ENCODE measurements at places on chromosomes 3 and 15.

- no peak for DNase-seq
Measured at GRCh38 chr3:169583269-169583668, 80.2 kb downstream of the MECOM start.

DNA sequence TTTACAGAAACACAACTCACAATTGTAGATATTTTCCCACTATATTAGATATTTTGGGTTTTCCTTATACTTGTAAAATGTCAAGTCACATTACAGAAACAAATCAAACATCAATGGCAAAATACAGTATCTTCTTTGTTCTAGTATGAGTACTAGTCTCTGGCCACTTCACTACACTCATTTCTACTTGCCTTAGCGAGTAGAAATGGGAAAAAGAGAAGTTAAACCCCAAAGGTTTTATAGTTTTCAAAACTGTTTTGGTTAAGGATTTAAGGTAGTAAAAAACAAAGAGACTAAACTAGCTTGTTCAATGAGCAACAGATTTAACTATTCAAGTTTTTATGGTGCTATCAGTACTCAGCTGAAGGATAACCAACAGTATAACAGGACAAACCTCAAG is 81.7 kb downstream of the BTD start:
- no peak for DNase-seq

DNA sequence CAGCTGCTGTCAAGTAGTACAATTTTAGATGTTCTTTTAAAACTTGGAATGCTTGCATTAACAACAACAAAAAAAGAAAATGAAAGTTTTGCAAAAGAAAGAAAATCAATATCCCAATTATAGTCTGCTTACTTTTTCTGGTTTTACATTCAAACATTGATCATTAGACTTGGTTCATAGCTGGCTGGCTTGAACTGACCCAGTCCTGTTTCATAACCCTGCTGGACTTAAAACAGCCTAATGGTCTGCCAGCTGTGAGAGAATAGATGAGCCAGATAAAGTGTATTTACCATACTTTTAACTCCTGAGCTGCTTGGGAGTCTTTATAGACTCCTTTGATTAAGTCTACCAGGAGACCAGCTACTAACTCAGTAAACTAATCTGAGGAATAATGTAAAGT is 59.2 kb downstream of the PIAS1 start:
- DNase-seq, result peak; percentile 33

GRCh38 chr3:137764563-137765309 is 621 bp downstream of the SOX14 start:
- DNase-seq, result no peak

DNA sequence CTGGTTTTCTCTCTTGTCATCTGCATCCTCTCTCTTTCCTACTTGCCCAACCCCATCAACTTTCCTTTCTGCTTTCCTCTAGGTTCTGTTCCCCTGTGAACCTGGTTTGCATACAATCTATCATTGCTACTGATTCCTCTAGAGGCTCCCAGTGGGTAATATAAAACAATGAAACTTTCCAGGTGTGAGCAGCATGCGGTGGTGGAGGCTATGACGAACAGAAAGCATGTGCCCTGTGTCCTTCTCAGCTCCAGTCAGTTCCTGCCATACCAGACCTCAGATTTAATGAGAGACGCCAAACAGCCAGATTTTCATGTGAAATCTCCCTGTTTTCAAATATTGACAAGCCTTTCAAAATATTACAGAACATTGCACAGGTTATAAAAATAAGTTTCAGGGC is 3.5 kb upstream of the ACAP2 start:
- DNase-seq, result no peak

DNA sequence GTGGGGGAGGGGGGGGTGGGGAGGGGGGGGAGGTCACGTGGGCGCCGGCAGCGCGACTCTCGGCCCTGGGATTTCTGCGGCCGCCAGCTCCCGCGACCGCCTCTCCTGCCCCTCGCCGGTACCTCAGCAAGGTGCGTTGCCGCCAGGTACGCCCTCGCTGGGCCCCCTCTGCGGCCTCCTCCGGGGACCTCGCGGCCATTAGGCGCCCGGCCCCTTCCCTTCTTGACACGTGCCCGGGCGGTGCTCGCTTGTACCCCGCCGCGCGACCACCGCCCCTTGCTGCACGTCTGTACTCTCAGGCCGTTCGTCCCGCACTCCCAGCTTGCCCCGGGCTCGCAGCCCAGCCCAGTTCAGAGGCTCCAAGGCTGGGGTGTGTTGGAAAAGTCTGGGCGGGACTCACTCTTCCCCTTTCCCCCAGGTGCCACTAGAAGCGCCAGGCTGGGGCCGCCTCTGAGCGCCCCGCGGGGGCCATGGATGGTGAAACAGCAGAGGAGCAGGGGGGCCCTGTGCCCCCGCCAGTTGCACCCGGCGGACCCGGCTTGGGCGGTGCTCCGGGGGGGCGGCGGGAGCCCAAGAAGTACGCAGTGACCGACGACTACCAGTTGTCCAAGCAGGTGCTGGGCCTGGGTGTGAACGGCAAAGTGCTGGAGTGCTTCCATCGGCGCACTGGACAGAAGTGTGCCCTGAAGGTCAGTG is at the start of gene MAPKAPK3:
MAPKAPK3 (plus strand) TSS at position 56 of the 696 bp plus-strand sequence; CDS start at position 471, 415 bp downstream.
- DNase-seq, result peak; percentile 71

DNA sequence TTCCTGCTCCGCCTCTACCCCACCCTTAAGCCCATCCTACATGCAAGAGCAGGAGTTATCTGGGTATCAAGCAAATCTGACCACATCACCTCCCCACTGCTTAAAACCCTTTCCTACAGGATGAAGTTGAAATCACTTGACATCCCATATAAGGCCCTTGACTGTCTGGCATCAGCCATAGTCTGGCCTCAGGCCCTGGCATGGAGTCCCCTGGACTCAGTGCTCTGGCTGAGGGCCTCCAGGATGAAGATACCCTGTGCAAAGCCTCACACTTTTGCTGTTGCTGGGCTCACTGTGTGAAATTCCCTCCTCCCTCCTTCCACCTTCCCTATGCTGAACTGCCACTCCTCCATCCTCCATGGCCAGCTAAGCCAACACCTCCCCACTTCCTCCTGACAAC is 65.2 kb upstream of the GLCE start:
- no peak for DNase-seq

DNA sequence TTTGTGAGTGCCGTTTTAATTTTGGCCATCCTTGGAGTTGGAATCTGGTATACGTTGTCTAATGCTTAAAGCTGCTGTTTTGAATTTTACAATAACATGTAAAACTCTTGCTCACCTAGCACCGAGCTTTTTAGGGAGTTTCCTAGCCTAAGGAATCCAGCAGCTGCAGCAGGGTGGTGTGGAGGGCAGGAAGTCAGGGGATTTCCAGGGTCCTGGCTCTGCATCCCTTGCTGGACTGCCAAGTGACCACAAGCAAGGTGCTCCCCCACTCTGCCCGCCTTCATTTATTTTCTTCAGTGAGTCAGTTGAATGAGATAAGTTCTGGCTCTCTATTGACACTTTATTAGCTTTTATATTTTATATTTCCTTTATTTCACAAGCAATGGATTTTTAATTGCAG is 113.7 kb downstream of the ATG7 start:
- peak; percentile 8 for DNase-seq

GRCh38 chr3:131535596-131535995 is 32.8 kb upstream of the MRPL3 start:
- DNase-seq, result no peak

GRCh38 chr15:82810061-82810889 is 847 bp downstream of the WHAMM start:
- peak; percentile 57 for DNase-seq

DNA sequence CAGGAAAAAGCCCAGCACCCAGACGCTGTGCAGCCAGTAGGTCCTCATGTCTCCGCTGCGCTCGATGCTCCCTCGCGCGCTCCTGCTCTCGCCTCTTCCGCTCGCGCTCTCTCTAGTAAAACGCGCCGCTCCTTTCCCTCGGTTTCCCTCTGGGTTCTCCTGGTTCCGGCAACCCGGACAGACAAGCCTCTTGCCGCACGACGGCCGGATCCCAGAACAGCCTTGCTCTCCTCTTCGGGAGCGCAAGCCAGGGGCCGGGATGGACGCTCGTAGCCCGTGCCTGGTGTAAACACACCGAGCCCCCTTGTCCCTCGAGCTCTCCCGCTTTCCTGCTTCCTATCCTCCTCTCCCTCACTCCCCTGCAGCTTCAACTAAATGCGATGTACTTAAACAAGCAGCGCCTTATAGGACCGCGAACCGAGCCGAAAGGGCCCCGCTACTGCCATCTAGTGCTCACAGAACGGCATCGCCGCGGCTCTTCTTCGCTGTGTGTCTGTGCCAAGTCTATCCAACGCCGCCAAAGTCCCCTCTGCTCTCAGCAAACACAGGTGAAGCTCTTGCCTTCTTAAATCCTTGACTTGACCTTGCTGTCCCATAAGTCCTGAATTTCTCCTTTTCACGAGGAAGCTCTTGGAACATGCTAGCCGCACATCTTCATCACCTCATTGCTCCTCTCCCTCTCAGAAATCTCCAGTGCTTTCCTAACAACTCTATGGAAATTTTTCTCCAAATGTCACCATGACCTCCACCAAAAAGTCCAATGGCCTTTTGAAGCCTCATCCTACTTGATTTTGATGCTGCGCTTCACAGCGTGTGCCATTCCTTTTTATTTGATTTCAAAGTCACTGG is 1037.2 kb downstream of the IGSF11 start:
- peak; percentile 85 for DNase-seq

DNA sequence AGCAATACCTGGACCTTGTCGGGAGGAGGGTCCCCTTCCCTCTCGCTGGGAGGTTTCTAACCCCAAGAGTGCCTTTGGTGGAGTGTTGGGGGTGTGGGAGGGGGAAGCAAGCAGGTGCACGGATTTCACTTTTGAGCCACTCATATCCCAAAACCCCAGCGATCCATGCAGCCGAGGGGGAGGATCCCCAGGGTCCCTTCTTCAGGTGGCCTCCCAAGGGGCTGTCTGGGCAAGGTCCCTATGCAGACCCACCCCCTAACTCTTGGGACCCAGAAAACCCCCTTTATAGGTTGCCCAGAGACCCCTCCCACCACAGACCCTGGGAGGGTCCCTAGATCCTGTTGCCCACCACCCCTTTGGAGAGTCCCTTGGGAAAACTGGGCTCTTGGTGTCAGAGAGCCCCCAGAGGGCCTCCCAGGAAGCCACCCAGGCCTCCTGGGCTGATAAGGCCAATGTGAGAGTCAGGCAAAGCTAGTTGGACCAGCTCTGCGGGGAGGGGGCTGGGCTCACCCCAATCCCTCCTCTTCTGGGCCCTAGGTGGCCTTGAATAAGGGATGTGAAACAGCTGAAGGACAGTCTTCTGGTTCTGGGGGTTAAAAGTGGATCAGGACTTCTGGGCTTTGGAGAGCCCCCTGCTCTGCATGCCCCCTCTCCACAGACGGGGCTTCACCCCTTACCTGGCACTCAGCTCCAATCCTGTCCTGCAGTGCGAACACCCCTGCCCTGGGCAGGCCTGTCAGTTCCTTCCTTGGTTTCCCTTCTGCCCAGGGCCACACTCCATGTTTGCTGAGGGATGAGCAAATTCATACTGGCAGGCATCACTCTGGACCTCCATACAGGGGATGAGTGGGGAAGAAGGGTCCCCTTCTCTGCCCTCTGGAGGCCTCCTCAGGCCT is 932 bp upstream of the PLCD1 start:
- DNase-seq, result no peak

GRCh38 chr15:74727727-74728126 is 2.4 kb upstream of the CYP1A1 start:
- peak; percentile 25 for DNase-seq

DNA sequence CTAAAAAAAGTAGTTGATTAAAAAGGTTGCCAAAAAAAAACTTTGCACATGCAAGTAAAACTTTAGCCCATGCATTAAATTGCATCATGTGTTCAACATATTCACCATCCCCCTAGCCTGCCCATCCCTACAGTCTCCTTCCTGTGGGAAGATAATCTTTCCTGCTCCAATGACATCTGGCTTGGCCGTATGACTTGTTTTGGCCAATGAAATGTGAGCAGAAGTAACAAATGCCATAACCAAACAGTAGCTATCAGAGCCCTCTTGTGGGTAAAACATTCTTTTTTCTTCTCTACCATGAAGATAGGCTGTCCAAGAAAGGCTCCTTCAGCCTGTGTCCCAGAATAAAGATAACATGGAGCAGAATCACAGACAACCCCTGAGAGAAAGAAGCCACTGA is 15.3 kb downstream of the ERC2 start:
- DNase-seq, result no peak

DNA sequence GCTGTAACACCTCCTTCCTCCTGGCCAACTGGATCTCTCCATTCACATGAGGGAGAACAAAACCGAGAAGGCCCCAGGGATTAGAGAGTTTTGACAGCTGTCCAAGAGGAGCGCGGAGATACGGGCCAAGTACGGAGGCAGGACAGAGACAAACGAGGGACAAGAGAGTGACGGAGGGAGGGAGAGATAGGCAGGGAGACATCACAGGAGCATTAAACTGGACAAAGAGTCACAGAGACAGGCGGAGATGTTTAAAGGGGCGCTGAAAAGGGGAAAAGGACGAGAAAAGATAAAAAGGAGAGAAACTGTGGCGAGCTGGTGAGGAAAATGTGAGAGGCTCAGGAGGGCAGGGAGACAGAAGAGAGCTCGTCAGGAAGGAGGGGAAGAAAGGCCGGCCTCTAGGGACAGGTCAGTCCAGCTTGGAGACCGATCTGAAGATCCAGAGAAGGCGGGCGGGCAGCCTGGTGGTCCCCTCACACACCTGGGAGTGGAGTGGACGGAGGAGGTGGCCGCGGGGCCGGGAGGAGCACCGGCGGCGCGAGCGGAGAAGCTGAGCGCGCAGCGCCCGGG is 40.5 kb upstream of the ROPN1 start:
- DNase-seq, result no peak

GRCh38 chr3:101143012-101143411 is 149.8 kb upstream of the ABI3BP start:
- DNase-seq, result no peak

- peak; percentile 88 for DNase-seq
Measured at GRCh38 chr15:28086175-28086703, 12.9 kb downstream of the OCA2 start.

DNA sequence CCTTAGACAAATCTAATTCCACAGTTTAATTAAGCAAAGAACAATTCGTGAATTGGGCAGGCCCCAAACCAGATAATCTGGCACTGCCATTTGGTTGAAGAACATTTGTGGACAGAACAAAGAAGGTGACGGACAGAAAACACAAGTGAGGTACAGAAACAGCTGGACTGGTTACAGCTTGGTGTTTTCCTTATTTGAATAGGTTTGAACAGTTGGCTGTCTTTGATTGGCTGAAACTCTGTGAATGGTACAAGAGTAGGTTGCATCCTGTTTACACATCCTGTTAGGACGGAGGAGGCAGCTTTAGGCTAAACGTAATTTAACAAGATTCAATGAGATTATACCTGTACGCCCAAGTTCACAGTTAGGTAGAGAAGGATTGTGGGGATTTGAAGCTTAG is 114.4 kb downstream of the LPP start:
- DNase-seq, result no peak

- no peak for DNase-seq
Measured at GRCh38 chr3:101677436-101678286, 729 bp upstream of the ZBTB11 start.

DNA sequence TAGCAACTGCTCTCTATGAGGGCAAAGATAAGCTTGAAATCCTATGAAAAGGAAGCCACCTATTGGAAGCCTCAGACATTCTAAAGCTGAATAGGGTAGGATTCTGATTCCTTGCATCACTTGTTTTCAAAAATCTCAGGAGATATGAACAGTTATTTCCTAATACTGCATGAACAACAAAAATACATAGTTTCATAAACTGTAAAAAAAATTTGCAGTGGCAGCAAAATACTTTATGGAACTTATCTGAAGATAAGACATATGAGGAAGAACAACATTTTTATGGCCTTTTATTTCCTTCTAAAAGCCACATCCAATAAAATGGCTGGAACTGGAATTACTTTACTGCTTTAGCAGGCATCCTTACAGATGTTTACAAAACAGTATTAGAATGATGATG is 29.9 kb downstream of the AP3S2 start:
- no peak for DNase-seq
